ENCODE measurements at places on chromosomes 2 and 18. TPM values are rescaled to one million over a fixed set of nuclear protein-coding genes. Genes with fewer than 3 reads are reported as not detected.

- no peak for DNase-seq
Measured at GRCh38 chr2:73006969-73007710, 64.4 kb downstream of the SFXN5 start.

- DNase-seq: no peak
Measured at GRCh38 chr2:63660060-63660459, 71.3 kb downstream of the MDH1 start.

- peak; percentile 65 for DNase-seq
Measured at GRCh38 chr2:101696272-101697123, 1.0 kb upstream of the MAP4K4 start.

The RTP5 gene
- total RNA-seq: not detected

DNA sequence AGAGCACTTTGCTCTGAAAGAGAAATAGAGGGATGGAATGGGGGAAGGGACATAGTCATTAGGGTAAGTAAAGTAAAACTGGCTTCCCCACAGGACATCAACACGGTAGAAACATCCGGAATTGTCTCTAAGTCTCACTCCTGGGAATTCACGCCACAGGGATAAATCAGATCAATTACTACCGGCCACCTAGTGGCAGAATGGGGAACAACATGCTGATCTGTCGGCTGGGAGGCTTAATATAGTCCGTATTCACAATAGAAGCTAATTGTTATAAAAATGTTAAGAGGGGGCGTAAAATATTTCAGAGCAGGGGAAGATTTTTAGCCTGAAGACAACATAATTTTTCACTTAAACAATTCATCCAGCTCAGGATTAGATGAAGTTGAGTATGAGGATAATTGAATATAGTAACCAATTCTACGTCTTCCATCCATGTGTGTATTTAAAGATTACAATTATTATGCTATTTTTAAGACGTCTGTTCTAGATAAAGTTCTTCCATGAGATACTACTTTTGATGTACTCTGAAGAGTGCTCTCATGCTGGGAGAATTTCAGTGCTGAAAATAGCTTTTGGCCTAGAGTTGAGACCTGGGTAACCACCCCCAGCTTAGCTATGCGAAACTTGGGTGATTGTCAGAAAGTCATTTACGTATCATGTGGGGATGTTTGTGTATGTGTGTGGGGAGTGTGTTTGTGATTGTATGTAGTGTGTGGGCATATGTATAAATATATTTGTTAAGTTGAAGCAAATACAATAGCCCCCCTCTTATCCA is 65.7 kb downstream of the LRRTM1 start:
- DNase-seq: no peak

The QPCT gene
- 33.8 TPM for total RNA-seq

DNA sequence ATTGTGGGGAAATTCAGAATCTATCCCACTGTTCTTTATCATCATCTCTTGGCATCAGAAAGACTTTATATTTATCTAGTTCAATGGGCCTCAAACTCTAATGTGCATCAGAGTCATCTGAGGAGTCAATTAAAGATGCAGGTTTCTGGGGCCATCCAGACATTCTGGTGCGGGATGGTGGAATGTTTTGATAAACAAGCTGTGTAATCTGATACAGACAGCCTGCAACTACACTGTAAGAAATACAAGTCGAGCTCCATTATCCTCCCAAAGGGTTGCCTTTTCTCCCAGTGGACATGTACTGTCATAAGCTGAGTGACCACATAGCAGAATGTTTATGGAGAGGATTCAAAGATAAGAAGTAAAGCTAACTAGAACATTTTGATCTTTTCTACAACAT is 515.3 kb upstream of the DCC start:
- DNase-seq: no peak

GRCh38 chr2:215900843-215901242 is 112.5 kb downstream of the MREG start:
- DNase-seq: no peak

Measured in skin of body (tissue), 3 donors.